Activated T-cell treated with anti-CD3 and anti-CD28 coated beads, Interleukin-2, amount 50 U/mL, for 24 hours (primary cell): ENCODE measurements at places on chromosomes 6 and 20.

DNA sequence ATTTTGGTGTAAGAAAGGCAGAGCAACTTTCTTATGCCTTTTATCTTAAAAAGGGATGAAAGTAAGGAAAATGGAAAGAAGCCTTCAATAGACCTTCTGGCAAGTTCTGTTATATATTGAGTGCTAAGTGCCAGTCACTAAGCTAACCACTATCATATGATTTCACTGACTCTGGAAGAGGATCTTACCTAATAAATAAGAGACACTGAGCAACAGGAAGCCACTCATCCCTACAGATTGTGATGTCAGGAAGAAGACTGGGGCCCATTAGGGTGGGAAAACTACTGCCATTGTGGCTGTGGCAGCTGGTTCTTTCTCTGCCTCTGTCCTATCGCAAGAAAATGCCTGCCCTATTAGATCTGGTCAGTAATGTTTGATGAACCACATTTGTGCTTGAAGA, 89.6 kb downstream of the AIG1 start:
- DNase-seq, result no peak

DNA sequence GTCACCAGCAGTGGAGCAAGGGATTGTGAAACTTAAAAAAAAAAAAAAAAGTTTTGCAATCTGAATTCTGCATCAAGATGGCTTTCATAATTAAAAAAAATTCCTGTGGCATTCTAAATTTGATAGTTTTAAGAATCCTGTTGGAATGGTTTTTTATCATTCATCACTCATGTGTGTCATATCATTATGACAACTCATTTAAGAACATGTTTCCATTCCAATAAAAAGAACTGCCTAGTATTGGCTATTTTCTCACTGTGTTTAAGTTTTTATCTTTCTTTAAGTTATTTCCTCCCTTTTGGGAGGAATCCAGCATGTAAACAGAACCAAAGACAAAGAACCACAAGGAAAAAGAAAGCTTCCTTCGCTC, 26.2 kb upstream of the RHAG start:
- DNase-seq, result no peak

DNA sequence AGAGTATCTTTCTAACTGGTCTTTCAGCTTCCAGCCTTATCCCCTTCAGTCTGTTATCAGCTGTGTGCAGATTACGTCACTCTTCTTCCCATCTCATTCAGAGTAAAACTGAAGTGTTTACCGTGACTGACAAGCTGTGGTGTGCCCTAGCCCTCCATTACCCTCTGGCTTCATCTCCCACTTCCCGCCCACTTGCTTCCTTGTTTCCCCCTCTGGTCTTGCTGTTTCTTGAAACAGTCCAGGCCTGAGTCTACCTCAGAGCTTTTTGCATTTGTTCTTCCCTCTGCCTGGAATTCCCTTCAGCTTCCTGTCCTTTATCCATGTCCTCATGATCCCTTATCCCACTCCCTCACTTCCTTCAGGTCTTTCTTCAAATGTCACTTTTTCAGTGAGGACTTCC, 66.9 kb downstream of the CARMIL1 start:
- DNase-seq, result no peak

GRCh38 chr6:157638779-157639178, 184.3 kb upstream of the SNX9 start:
- no peak for DNase-seq

DNA sequence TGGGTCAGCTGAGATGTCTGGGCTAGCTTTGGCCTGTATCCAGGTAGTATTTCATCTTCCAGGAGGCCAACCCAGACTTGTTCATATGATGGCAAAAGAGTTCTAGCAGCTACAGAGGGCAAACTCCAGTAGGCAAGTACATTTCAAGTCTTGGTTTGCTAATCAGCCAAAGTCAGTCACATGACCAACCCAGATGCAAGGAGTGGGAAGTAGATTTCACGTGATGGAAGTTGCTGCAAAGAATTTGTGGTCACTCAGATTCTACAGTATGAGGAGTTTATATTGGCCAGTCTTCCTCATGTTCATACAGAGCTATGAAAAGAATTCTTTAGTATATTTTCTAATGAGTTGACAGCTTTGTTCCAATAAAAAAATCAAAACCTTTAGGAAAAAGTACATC, 101.8 kb downstream of the PHACTR1 start:
- no peak for DNase-seq

GRCh38 chr6:27591699-27592480, 119.0 kb upstream of the ZNF184 start:
- no peak for DNase-seq

DNA sequence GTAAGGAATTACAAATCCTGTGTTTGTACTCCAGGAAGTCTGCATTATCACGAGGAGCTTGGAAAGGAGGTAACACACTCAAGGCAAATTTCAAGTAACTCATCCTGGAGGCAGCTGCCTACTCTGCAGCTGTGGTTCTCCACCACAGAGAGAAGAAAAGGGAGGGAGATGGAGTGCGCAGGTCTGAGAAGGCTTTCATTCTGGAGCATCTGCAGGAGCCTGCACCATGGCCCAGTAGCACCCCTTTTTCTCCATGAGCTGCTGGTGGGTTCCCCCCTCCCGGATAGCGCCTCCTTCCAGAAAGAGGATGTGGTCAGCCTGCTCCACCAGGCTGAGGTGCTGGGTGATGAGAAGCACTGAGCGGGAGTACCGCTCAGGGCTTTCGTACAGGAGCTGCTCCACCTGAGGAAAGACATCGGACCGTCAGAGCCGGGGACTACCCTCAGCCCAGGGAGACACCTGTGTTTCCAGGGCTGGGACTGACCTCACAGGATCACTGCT, 1.6 kb upstream of the PSMB8 start:
- peak; percentile 69 for DNase-seq

- DNase-seq, result no peak
Observed at GRCh38 chr6:142155895-142156757, 9.1 kb downstream of the VTA1 start.
